ENCODE measurements at places on chromosomes 4 and X. TPM values are rescaled to one million over a fixed set of nuclear protein-coding genes. Genes with fewer than 3 reads are reported as not detected.

DNA sequence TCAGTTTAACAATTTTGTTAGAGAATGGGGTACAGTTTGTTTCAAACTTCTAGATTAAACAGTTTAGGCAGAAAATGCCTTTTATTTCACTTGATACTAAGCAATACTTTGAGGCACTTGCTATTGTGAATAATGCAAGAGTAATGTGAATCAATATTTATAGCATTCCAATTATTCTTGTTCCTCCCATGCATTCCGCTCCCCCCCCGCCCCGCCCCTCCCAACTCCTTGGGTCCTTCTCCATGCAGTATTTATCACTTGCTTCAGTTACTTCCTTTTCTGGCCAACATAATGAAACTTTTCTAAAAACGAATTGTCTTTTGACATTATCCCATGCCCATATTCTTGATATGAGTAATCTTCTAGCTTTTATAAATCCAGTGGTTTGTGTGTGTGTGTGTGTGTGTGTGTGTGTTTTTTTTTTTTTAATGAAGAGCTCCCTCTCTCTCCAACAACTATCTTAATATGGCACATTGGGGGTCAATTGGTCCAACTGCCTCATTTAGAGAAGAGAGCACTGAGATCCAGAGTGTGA lies 1.6 kb downstream of the BANK1 start:
- peaks cover 10% of the 10 kb centered on the region for H3K4me1 ChIP-seq
- H3K27ac ChIP-seq = no peak overlapping the region
- H3K27me3 ChIP-seq = no peaks in the 10 kb centered on the region
- H3K4me3 ChIP-seq = no peak overlapping the region

TEX11 gene
- 0.66 TPM for total RNA-seq

KLHL15 gene
- 7.6 TPM for total RNA-seq

NOX1 gene
- total RNA-seq = not detected

- peaks cover 10% of the 10 kb centered on the region for H3K4me1 ChIP-seq
- no peaks in the 10 kb centered on the region for H3K36me3 ChIP-seq
- no peak for DNase-seq
- H3K27ac ChIP-seq = no peak overlapping the region
- no peak overlapping the region for H3K4me3 ChIP-seq
Measured at GRCh38 chr4:54779476-54780148, 121.9 kb downstream of the KIT start.

GAGE12H gene
- not detected for total RNA-seq

- no peaks in the 10 kb centered on the region for H3K27me3 ChIP-seq
- DNase-seq = no peak
- no peak overlapping the region for H3K27ac ChIP-seq
Measured at GRCh38 chr4:25916870-25917269, 2.9 kb downstream of the SMIM20 start.

DNA sequence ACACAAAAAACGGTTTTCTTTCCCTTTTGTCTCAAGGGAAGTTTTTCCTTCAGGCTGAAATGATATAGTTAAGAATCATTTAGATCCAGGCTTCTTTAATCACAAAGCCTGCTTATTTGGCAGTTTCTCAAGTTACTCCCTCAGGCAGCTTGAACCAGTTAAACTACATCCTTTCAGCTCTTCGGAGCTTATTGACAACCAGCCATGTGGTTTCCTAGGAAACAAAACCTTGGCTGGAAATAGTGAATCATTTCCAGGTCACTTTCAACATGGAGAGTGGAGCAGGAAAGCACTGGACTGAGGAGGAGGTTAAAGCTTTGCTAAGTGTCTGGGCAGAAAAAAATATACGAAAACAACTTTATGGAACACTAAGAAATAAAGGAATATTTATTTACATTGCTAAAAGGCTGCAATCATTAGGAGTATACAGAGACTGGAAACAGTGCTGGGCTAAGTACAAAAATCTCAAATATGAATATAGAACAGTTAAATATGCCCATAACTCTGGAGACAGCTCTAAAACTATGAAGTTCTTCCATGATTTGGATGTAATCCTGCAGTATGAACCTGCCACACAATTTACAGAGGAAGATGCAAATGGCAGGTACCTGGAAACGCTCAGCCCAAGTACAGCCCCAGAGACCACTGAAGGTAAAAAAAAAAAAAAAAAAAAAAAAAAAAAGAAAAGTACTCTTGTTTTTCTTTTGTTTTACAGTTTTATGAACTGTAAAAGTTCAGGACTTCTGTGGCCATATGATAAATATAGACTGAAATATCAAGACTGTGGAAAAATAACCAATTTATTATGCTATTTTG lies 23.2 kb upstream of the AASDH start:
- no peak overlapping the region for H3K4me3 ChIP-seq
- H3K27me3 ChIP-seq = no peaks in the 10 kb centered on the region

TTC29 gene
- total RNA-seq = not detected

MMRN1 gene
- total RNA-seq = 8.2 TPM

NPY2R gene
- total RNA-seq = not detected

RAB39B gene
- total RNA-seq = 1.8 TPM

DNA sequence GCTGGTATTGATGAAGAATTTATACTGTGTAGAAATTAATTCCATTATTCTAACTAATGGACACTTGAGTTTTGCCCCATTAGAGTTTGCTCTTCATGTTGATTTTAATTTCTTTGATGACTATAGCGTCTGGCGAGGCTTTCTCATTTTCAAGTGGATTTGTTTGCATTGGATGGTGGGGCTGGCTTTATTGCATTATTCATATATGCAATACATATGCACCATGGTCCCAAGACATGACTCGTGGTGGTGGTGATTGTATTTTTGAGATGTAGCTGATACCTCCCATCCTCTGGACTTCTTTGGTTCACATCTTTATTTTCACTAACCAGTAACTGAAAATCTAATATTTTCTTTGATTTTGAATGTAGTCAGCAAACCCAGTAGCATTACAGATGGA lies 39.8 kb downstream of the PTTG2 start:
- H3K4me3 ChIP-seq = no peak overlapping the region
- no peaks in the 10 kb centered on the region for H3K36me3 ChIP-seq
- H3K27ac ChIP-seq = no peak overlapping the region
- H3K27me3 ChIP-seq = no peaks in the 10 kb centered on the region
- peaks cover 16% of the 10 kb centered on the region for H3K4me1 ChIP-seq
- DNase-seq = no peak

- no peaks in the 10 kb centered on the region for H3K4me1 ChIP-seq
- DNase-seq = no peak
- no peaks in the 10 kb centered on the region for H3K36me3 ChIP-seq
- no peaks in the 10 kb centered on the region for H3K27me3 ChIP-seq
- H3K27ac ChIP-seq = no peak overlapping the region
- H3K4me3 ChIP-seq = no peak overlapping the region
Measured at GRCh38 chr4:130238121-130238520, 1142.2 kb downstream of the C4orf33 start.

DNA sequence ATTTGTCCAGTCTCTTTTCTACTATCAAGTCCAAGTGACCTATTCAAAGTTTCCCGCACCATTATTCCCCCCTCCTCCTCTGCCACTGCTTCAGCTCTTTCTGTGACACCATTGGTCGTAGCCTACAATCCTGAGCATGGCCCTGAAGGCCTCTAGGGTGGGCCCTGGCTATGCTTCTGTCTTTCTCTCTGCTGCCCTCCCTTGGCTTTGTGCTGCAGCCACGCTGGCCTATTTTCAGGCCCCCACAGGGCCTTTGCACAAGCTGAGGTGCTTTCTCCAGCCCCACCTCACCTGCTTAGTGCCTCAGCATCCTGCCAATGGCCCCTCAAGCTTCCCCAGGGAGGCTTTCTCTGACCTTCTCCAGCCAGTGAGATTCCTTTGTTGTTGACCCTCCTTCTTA lies 156.5 kb downstream of the NHS start:
- no peaks in the 10 kb centered on the region for H3K36me3 ChIP-seq
- no peak for DNase-seq
- H3K27ac ChIP-seq = no peak overlapping the region
- no peaks in the 10 kb centered on the region for H3K27me3 ChIP-seq
- peaks cover 12% of the 10 kb centered on the region for H3K4me1 ChIP-seq

DNA sequence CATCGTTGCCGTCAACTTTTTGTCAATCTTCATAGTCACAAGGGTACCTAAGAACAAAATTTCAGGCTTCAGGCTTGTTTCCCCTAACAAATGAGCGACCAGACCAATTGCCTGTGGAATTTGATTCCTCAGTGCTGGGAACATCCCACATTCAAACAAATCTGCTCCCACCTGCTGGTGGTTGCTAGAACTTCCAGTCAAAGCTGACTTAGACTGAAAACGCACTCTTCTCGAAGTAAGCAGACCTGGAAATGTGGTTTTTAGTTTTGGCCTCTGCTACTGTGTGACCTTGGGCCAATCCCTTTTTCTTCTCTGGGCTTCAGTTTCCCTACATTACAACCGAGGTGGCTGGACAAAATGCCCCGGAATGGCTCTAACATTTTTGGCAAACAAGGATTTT lies 1.8 kb upstream of the GABRQ start:
- H3K4me1 ChIP-seq = no peaks in the 10 kb centered on the region
- H3K27me3 ChIP-seq = no peaks in the 10 kb centered on the region
- no peak overlapping the region for H3K27ac ChIP-seq
- H3K4me3 ChIP-seq = no peak overlapping the region
- DNase-seq = peak; percentile 39
- no peaks in the 10 kb centered on the region for H3K36me3 ChIP-seq

NXF2 gene
- not detected for total RNA-seq

- H3K4me1 ChIP-seq = no peaks in the 10 kb centered on the region
- H3K27me3 ChIP-seq = no peaks in the 10 kb centered on the region
- no peak overlapping the region for H3K4me3 ChIP-seq
- DNase-seq = no peak
- no peak overlapping the region for H3K27ac ChIP-seq
- no peaks in the 10 kb centered on the region for H3K36me3 ChIP-seq
Measured at GRCh38 chrX:8520178-8520577, 55.5 kb downstream of the VCX3B start.

SHROOM2 gene
- 9.9 TPM for total RNA-seq

DNA sequence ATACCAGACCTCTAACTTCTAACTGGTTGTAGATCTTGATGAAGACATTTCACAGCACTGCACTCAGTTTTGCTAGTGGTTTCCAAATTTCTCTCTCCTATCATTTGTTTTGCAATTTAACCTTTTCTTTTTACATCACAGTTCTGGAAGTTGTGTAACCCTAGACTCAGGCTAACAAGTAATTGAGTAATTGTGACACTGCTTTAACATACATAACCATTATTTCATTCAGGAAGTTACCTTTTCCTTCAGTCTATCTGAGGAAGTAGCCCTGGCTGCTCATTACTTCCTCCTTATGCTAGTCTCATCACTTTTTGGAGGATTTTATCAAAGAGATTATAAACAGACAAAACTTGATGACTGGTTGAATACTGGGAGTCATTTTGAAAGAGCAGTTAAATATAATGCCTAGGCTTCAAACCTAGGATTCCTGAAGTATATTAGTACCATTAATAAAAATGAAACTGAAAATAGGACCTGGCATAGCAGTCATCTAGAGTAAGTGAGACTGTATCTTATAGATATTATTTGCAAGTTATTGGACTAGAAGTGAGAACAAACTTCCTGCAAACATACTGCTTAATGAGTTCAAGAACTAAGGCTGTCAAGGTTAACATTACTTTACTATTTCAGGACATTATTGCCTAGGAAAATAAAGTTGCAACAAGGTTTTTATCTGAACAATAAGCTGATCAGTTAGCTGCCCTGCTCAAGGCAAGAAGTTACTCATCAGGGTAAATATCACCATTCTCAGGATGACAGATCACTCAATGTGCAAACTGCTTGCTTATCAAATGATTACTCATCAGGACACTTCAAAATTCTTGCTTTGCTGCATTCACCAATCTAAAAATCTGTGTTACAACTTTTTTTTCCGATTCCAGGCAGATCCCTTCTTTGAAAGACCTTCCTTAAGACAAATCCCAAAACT lies 25.6 kb upstream of the TEX13C start:
- no peaks in the 10 kb centered on the region for H3K4me1 ChIP-seq
- H3K27ac ChIP-seq = no peak overlapping the region
- no peak for DNase-seq
- no peak overlapping the region for H3K4me3 ChIP-seq
- H3K36me3 ChIP-seq = no peaks in the 10 kb centered on the region
- H3K27me3 ChIP-seq = no peaks in the 10 kb centered on the region

WNK3 gene
- total RNA-seq = 0.52 TPM

- no peaks in the 10 kb centered on the region for H3K27me3 ChIP-seq
- no peak overlapping the region for H3K4me3 ChIP-seq
- H3K4me1 ChIP-seq = no peaks in the 10 kb centered on the region
- no peak for DNase-seq
Measured at GRCh38 chr4:124121461-124121971, 591.0 kb downstream of the ANKRD50 start.

DNA sequence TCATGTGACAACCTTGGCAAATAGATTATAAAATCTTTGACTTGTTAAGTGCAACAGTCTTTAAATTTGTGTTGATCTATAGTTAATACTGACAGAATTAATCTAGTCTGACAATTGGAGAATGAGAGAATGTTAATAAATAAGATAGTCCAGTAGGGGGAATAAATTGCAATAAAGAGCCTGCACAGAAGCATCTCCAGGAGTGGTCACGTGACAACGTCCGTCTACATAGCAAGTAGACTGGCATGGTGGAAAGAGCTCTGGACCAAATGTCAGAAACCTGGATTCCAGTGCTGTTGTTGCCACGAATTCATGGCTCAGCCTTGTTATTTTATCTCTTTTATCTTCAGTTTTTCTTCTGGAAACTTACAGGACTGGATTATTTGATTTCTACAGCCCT lies 436.5 kb downstream of the RAB28 start:
- H3K27me3 ChIP-seq = no peaks in the 10 kb centered on the region
- no peaks in the 10 kb centered on the region for H3K4me1 ChIP-seq
- H3K27ac ChIP-seq = no peak overlapping the region

DNA sequence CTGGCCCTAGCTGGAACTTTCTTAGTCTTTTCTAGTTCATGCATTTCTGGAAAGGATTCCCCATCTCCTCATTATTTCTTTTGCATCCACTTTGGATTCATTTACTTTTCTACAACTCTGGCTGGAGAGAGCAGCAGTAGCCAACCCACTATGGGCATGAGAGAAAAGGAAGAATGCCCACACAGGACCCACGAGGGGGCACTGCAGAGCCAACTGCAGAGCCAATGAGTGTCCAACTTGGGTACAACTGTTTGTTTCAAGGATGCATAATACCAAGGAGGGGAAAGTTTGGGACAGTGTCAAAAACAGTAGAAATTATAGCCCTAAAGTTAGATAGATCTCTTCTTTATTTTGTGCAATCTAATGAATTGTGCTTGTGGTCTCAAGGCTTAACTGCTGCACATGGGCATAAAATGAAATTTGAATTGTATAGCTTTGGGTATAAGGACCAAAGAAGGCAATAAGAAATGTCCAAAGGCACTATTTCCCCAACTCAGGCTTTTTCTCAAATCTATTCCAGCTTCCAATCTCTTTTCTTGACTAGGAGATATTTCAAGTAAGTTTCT lies 230.6 kb downstream of the NSUN7 start:
- no peak overlapping the region for H3K4me3 ChIP-seq
- H3K27ac ChIP-seq = no peak overlapping the region
- DNase-seq = no peak

DNA sequence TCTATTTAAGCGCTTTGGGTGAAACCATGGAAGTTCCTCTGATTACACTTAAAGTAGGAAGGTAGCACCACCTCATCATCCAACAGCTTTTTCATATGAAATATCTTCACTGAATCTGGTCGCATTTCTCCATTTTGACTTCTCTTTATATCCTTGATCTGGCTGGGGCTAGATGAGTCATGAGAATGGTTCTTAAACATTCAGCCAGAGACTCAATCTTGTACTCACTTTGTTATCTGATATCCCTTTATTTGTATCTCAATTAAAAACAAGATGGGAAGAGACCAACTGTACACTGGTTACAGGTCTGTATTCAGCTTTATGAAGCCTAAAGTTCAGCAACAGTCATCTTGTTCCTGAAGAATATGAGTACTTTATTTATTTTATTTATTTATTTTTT lies 84.9 kb downstream of the CBLL2 start:
- H3K27ac ChIP-seq = no peak overlapping the region
- no peak for DNase-seq
- no peaks in the 10 kb centered on the region for H3K36me3 ChIP-seq
- no peaks in the 10 kb centered on the region for H3K27me3 ChIP-seq
